ENCODE measurements at places on chromosomes 13 and 19. TPM values are rescaled to one million over a fixed set of nuclear protein-coding genes. Genes with fewer than 3 reads are reported as not detected.
A peak's percentile ranks its signal among the peaks of the same experiment; 100 is the strongest.

- DNase-seq, result no peak
These were observed 76.3 kb downstream of the ZNF536 start for GRCh38 chr19:30448386-30449077.

DNA sequence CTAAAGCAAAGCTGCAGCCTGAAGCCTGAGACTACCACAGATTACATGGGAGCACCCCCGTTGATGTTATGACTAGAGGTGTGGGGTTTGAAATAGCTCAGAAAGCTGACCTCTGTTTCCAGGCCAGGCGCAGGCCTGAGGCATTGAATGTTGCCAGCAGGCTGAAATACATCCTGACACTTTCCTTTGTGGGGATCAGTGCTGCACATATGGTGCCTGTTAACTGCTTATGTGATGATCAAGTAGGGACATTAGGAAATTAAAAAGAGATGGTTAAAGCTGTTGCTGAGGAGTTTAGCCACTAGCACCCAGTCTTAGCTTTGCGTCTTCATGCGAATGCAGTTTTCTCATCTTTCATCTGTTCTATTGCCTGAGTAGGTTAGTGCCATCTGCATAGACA, 83.2 kb downstream of the CCNA1 start:
- no peak for DNase-seq

- no peak for DNase-seq
These were observed 24.1 kb upstream of the LGALS16 start for GRCh38 chr19:39631626-39632025.

DNA sequence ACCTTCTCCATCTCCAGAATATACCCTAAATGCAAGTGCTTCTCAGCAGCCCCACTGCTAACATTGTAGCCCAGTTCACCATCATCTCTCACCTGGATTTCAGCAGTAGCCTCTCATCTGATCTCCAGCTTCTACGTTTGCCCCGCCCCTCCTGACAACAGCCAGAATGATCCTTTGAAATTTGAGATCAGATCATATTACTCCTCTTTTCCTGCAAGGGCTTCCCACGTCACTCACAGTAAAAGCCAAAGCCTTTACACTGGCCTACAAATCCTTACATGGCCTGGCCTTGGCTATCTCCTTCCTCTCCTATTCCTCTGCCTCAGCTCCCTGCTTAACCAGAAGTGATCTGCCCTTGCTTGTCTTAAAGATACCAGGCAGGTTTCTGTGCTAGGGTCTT, 94.3 kb upstream of the NBEA start:
- DNase-seq, result no peak

GRCh38 chr13:46495651-46496050, 57.3 kb upstream of the LRCH1 start:
- no peak for DNase-seq

DNA sequence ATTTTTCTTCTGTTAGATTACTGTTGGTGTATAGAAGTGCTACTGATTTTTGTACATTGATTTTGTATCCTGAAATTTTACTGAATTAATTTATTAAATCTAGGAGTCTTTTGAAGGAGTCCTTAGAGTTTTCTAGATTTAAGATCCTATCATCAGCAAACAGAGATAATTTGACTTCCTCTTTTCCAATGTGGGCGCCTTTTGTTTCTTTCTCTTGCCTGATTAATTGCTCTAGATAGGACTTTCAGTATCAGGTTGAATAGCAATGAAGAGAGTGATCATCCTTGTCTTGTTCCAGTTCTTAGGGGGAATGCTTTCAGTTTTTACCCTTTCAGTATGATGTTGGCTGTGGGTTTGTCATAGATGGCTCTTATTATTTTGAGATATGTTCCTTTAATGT, 5.6 kb upstream of the CD33 start:
- no peak for DNase-seq

DNA sequence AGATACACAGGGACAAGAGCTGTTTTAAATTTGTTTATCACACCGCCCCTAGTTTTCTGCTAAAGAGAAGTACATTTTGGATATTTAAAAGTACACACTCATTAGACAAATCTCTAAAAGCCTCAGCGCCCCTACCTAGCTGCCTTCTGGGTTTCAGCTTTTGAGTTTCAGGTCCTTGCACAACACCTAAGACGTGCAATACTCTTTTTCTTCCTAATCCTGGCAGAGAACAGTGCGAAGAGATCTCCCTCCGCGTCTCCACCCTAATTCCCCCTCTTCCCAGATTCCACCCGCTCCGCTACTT, 421 bp upstream of the KLF5 start:
- DNase-seq, result no peak

DNA sequence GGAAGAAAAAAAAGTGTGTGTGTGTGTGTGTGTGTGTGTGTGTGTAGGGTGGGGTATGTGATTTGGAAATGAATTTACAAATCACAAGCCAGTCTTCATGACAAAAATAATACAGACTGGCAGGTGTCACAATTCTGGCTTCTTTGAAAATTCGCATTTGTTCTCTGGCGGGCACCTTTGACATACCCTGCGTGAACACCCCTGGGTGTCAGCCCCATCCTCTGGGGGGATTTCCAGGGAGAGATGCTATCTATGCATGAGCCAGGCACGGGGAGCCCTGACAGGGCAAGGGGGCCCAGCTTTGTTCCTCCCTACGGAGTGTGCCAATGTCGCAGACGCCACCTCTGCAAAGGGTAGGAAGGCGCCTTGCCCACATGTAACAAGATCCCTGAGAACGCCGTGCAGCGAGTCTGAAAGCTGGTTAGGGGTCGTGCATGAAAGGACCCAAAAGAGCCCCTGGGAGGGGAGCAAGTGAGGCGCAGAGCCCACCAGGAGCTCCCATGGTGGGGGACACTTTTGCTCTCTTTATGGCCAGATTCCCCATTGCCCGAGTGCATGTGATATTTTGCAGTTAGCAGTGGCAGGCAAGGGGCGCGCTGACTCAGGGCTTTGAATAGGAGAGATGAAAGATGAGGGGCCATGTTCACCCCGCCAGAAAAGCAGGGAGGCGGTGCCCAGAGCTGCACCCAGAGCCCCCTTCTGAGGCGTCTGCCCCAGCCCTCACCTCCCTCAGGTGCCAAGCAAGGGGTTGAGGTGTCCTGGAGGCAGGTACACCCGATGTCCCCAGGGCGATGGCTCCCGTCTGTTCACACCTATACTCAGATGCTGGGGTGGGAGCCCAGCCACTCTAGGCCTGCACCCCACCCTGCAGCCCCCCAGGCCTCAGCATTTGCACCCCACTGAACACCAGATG, 45.3 kb downstream of the KLF2 start:
- peak; percentile 78 for DNase-seq

GRCh38 chr19:10408511-10409283, 5.4 kb upstream of the CDC37 start:
- DNase-seq, result no peak

DNA sequence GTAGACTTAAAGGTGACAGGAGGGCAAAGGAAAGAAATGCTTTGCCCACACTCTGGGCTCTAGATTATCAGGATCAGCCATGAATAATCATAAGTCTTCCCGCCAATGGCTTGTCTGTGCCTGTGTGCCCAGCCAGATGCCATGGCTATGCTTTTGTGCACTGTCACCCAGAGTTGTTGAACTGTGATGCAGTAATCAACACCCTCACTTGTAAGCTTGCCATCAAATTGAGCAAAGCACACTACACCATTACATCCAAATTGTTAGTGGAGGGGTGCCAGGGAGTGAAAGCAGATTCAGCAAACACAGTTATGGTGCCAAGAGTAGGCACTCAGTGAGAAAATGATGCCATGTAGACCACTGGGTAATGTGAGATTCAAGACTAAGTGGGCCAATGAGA, 845.3 kb upstream of the MIR17HG start:
- no peak for DNase-seq

DNA sequence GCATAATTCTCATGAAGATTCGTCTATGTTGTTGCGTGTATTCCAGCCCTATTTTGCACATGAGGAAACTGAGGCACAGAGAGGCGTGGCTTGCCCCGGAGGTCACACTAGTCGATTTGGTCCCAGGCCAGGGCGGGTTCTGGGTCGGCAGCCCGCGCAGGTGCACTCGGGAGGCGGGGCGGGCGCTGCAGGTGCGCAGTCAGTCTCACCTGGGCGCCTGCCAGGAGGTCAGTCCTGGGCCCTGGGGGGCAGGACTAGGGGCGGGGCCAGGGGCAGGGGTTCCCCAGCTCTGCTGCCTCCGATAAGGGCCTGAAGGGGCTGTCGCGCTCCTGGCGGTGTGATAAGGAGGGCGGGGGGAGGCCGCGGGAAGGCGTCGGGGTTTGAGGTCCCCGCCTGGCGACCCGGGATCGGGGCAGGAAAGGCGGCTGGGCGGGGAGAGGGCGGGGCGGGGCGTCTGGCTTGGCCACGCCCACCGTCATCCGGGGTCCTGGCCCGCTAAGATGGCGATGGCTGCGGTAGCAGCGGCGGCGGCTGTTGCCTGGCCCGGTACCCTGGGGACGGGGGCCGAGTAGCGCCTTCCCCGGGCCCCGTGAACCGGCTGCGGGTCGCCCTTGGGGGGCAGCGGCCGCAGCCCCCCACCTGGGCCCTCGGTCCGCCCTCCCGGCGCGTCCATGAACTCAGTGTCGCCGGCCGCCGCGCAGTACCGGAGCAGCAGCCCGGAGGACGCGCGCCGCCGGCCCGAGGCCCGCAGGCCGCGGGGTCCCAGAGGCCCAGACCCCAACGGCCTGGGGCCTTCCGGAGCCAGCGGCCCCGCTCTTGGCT, at the start of gene ATG4D:
Gene ATG4D, plus strand, starts transcription at position 485 of the 822 bp plus-strand sequence. Its CDS starts 187 bp downstream, at position 672.
- DNase-seq, result peak; percentile 77

DNA sequence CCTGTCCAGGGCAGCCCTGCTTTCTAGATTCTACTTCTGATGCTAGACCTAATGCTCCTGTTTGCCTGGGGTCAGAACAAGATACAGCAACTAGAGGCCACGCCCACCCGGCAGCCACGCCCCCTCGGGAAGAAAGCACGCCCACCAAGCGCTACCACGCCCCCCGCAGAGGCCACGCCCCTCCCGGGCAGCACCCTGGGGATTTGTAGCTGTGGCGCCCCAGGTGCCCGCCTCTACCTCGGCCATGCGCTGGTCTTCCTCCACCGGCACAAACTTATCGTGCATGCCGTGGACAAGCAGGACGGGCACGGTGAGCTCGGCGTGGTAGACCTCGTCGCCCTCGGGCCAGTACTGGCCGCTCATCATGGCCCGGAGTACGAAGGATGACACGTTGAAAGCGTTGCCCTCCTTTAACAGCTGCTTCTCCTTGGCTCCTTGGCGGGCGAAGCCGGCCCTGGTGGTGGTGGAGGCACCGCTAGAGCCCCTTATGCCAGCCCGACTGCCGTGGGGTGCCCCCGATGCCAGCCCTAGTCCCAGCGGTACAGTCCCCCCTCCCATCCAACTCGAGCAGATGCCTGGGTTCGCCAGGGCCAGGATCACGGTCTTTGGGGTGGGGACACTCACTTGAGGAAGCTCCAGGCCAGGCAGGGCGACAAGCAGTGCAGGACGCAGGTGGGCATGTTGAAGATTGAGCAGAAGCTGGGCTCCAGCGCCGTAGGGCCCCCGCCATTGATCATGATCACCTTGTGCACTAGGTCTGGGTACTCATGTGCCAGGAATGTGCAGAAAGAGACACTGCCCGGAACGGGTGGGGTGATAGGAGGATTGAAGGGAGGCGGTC, 9.0 kb downstream of the ABHD8 start:
- DNase-seq, result peak; percentile 27

- no peak for DNase-seq
These were observed 306 bp downstream of the SUGT1 start for GRCh38 chr13:52652980-52653303.

DNA sequence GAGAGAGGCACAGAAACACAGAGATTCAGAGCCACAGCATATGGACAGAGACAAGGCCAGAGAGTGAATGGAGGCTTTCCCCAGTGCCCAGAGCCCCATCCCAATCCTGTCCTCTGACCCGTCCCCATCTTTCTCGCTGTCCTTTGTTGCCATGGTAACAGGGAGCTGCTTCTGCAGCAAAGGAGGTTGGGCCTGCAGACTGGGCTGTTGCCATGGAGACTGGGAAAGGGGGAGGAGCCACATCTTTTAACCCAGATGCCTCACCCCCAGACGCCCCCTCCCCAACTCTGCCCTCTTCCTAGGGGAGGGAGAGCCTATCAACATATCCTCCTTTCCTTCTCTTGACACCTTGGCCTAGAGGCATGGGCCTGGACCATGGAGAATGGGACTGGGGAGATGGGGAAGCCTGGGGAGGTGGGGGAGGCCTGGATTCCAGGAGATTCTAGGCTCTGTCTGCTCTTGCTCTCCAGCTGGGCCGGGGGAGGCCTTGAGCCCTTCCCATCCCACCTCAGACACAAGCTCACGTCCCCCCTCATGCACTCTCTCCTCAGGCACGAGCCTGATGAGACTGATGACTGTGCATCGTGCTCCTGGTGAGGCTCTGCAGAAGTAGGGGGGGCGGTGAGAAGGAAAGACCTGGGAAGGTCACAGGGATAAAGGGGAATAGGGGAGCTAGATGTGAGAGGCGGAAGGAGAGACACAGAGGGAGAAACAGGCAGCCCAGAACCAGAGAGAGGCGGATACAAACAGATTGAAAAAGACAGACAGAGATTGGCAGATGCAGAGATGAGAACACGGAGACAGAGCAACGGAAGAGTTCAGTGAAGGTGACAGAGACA, 2.1 kb upstream of the ATP1A3 start:
- DNase-seq, result no peak

- DNase-seq, result peak; percentile 59
These were observed at the start of gene ARID3A for GRCh38 chr19:925526-926322. Gene ARID3A, plus strand, starts transcription at chr19:926035. Its CDS starts 3,494 bp downstream, at chr19:929529.

DNA sequence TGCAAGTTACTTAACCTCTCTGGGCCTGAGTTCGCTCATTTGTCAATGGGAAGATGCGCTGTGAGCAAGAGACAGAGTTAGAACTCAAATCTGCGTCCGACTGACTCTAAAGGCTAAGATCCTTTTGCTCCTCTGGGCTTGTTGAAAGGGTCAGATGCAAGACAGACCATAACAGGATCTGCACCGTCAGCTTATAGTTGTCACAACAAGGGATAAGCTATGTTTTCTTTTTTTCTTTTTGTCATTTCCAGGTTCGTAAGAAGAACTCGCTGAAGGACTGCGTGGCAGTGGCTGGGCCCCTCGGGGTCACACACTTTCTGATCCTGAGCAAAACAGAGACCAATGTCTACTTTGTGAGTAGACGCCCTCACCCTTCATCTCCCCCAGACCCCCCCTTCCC, 1.1 kb downstream of the PPAN start:
- DNase-seq, result no peak

GRCh38 chr13:46468570-46469463, 81.8 kb upstream of the RUBCNL start:
- no peak for DNase-seq

EVI5L gene
- 7.4 TPM for total RNA-seq

DENND1C gene
- total RNA-seq, result 118 TPM

PET100 gene
- total RNA-seq, result 127 TPM

ZSCAN4 gene
- total RNA-seq, result not detected

CYP4F2 gene
- total RNA-seq, result not detected

RXFP2 gene
- total RNA-seq, result not detected

SIGLEC7 gene
- total RNA-seq, result 0.67 TPM

LAIR2 gene
- not detected for total RNA-seq

GZMM gene
- total RNA-seq, result 68.7 TPM

UCHL3 gene
- 22.8 TPM for total RNA-seq

All from naive thymus-derived CD4-positive, alpha-beta T cell (primary cell).